Stimulated activated CD8-positive, alpha-beta memory T cell treated with anti-CD3 and anti-CD28 coated beads, Interleukin-4, amount 100 ng/mL, for 4 hours (primary cell): ENCODE measurements at places on chromosomes 4 and X.

GRCh38 chr4:23921447-23921845 is 31.6 kb upstream of the PPARGC1A start:
- no peak for DNase-seq

DNA sequence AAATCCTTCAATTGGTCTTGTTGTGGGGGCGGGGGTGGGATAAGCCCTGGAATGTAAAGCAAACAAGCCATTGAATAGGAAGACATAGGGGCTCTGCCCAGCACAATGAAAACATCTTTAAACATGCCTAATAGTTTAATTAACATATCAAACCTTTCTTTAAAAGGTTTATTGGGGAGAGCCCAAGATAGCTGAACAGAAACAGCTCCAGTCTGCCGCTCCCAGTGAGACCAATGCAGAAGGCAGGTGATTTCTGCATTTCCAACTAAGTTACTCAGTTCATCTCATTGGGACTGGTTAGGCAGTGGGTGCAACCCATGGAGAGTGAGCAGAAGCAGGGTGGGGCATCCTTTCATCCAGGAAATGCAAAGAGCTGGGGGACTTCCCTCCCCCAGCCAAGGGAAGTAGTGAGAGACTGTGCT is 327.2 kb upstream of the CNKSR2 start:
- DNase-seq, result no peak

DNA sequence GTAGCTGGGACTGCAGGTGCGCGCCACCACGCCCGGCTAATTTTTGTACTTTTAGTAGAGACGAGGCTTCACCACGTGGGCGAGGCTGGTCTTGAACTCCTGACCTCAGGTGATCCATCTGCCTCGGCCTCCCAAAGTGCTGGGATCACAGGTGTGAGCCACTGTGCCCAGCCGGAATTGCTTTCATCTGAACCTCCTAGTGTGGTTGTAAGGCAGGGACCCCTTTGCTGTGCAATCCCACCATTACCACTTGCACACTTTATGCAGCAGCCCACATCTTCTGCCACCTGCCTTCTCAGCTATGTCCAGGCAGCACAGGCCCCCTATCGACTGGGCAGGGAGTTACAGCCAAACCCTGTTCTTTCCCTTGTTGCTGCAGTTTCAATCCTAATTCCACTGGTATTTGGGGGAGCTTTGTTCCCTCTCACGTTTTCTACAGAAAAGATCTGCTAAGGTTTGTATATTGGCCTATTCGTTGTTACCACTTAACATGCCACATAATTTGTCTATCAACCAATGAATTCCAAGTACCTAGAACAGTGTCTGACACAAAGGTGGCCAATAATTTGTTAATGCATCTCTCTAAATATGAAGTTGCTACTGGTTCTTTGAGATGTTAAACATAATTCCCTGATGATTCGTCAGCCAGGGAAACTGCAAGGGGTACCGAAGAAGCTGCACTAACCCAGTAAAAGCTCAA is 6.5 kb downstream of the RPL39 start:
- no peak for DNase-seq

DNA sequence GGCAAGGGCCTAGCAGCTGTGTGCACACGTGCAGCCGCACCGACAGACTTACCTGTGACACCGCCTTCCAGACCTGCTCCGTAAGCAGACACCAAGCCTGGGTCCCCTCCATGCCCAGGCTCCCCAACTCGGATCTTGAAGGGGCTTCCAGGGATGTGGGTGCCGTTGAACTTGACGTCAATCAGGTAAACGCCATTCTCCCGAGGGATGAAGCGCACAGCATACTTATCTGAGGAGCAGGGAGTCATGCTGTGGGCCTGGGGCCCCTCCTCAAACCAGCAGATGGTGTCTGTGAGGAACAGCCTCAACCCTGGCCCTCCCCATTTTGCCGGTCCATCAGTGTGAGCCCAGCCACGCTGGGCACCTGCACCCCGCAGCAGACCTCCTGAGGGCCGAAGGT is 24.5 kb downstream of the FLNA start:
- DNase-seq, result no peak

GRCh38 chr4:122469457-122469856 is 12.9 kb upstream of the IL2 start:
- no peak for DNase-seq

DNA sequence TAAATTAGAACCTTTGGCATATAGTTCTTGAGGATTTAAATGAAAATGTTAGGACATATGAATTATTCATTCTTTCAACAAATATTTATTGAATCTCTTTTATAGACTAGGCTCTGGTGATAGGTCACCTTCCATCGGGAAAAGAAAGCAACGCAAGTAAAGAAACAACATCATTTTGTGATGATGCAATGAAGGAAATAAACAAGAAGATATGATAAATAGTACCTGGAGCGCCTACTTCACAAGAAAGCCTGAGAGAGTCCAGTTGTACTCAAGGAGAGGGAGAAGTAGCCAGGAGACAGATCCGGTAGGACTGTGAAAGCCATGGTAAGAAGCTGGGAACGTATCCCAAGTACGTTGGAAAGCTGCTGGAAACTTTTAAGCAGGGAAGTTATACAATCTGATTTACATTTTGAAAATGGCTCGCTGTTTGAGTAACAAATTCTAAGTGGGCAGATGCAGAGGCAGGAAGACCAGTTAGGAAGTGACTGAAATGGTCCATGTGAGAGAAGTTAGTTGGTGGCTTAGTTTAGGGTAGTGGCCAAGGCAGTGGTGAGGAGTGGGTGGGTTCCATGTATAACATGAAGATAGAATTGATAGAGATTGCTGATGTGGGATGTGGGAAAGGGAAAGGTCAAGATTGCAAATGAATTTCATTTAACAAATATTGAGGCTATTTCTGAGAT is 17.7 kb upstream of the CPE start:
- no peak for DNase-seq

- no peak for DNase-seq
Measured at GRCh38 chr4:113339430-113339813, 290.0 kb downstream of the ANK2 start.

GRCh38 chr4:94253036-94253435 is 45.4 kb downstream of the SMARCAD1 start:
- DNase-seq, result no peak

GRCh38 chr4:143207555-143207954 is 22.8 kb downstream of the USP38 start:
- no peak for DNase-seq

GRCh38 chrX:22818061-22818460 is 181.7 kb upstream of the DDX53 start:
- no peak for DNase-seq

GRCh38 chr4:128930051-128930450 is 120.6 kb downstream of the JADE1 start:
- DNase-seq, result no peak

- no peak for DNase-seq
Measured at GRCh38 chr4:80393970-80394250, 58.4 kb downstream of the CFAP299 start.

DNA sequence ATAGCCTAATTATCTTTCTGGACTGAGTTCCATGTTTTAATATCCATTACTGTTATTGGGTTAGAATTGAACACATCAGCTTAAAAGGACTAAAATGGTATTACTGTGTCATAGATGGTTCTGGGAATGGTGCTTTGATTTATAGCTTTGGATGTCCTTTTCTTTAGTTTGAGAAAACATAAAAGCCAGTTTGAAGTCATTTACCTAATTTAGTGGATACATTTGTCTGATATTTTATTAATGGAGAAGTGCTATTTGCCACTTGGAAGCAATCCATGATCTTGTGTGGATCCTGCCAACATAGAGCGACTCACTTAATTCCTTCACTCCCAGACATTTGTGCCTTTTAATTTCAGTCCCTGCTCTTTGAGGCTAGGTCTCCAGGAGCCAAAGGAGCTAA is 212.4 kb upstream of the PACRGL start:
- no peak for DNase-seq

GRCh38 chr4:114378305-114378903 is 220.2 kb upstream of the UGT8 start:
- DNase-seq, result no peak

GRCh38 chr4:146342600-146343192 is 128.4 kb downstream of the REELD1 start:
- no peak for DNase-seq

DNA sequence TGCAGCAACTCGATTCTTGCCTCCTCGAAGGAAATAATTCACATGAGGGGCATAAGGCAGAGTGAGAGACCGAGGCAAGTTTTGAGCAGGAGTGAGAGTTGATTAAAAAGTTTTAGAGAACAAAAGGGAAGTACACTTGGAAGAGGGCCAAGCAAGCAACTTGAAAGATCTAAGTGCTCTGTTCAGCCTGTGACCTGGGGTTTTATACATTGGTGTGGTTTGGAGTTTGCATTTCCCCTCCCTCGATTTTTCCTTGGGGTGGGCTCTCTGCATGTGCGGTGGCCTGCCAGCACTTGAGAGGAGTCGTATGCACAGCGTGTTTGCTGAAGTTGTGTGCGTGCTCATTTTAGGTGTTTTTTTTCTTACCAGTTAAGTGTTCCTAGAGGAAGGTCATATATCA is 356.4 kb downstream of the KLHL4 start:
- no peak for DNase-seq

DNA sequence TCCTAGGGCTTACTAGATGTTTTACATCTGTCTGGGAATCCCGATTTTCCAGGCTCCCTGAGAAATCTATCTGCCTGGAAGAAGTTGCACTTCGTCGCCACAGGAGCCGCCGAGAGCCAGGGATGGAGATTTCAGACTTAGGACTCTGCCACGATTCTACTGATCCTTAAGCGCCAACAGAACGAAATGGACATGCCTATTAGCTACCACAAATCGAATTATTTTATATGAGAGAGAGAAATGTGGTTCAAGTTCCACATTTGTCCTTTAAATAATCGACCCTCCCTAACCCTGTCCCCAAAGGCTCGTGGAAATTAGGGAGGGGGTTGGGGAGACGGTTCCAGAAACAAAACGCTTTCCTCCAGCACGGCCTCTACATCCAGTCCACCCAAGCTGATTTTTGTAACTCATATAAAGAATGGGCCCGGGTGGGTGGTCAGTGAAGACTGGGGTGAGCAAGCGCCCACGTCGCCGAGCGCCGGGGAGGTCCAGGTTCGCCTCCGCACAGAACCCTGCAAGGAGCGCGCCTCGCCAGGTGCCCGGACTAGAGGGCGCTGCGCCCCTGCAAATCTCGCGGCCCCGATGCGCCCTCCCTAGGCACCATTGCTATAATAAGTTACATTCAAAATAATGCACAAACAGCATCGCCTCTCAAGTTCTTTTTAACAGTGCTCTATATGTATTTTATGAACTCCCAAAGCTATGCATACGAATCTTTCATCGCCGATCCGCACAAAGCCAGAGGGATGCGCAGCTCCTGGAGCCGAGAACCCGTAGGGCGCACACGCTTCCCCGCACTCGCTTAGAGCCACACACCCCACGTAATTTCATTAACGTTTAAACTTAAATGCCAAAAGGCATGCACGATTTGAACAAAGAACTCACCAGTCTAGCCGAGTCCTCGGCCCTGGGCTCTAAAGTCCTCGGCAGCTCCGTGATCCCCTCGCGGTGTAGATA is 2.1 kb upstream of the FAT1 start:
- DNase-seq, result no peak

DNA sequence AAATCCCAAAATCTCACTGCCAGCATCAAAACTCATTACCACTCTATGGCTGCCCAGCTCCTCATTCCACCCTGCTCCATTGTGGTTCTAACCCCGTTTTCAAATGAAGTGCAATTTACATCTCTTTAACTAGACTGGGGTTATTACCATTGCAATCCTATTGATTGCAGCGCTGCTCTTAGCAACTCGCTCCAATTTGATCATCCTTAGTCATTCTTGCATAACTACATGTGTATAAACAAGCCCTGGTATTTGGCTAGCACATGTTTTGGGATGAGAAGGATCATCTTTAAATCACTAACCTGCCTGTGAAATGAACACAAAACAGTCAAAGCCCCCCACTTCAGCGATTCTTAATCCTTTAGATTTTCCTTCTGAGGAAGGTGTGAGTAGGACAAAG is 340.1 kb upstream of the PPARGC1A start:
- DNase-seq, result no peak

DNA sequence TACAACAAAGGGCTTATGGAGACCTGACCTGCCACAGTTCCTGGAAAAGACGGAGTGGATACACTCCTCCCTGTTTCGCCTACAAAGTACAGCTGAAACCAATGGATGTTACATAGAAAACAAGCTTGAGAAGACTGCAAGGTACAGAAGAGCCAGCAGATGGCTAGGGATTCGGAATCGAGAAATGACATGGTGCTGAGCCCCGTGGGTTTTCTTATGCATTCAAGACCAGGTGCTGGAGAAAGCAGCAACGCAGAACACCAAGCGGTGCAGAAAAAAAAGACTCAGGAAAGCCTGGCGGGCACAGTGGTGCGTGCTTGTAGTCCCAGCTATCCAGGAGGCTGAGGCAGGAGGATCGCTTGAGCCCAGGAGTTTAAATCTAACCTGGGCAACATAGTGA is 13.8 kb downstream of the TIMM17B start:
- no peak for DNase-seq
